ENCODE measurements at places on chromosomes 13 and 19.

DNA sequence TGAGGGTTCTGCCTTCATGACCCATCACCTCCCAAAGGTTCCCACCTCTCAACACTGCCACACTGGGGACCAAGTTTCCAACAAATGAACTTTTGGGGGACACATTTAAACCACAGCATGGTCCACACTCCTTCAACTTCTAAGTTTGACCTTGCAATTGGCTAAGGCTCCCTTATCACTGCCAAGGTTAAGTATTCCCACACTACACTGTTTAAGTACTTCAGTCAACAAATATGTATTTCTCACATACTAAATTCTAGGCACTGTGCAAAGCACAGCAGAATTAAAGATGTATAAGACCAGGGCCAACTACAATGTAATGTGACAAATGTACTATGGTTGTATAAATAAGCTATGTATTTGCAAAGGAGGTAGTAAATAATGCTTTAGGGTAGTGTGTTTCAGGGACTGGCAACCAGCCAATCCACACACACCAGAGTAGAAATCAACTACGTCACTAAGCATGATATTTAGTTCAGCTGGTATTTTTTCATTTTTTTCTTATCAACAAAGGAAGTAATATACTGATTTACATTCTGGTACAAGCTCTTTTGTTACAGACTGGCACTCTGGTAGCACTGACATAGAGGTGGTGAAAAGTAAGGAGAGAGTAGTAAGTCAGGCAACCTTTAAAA is 12.2 kb downstream of the NUFIP1 start:
- no peak for DNase-seq

GRCh38 chr19:30549151-30549550 is 177.0 kb downstream of the ZNF536 start:
- DNase-seq = no peak

DNA sequence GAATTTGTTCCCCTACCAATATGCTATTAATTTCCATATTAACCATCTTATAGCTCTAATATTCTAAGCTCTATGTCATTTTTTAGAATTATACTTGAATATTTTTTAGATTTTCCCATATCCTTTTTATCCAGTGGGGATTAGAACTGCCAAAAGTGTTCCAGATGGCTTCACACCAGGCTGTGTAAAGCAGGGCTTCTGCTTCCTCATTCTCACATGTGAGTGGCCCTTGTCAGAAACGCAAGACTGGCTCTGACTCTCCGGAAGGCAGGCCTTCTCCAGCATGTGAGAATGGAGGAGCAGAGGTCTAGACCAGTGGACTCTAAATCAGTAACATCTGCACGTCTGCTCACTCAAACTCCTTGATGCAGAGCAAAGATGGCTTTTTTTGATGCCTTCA is 650.1 kb downstream of the FGF9 start:
- DNase-seq = no peak

GRCh38 chr13:113848431-113849260 is 15.2 kb downstream of the GAS6 start:
- no peak for DNase-seq

- no peak for DNase-seq
These were observed 17.6 kb downstream of the EMP3 start for GRCh38 chr19:48342841-48343540.

- no peak for DNase-seq
These were observed 15.8 kb downstream of the DGKH start for GRCh38 chr13:42064259-42064658.

DNA sequence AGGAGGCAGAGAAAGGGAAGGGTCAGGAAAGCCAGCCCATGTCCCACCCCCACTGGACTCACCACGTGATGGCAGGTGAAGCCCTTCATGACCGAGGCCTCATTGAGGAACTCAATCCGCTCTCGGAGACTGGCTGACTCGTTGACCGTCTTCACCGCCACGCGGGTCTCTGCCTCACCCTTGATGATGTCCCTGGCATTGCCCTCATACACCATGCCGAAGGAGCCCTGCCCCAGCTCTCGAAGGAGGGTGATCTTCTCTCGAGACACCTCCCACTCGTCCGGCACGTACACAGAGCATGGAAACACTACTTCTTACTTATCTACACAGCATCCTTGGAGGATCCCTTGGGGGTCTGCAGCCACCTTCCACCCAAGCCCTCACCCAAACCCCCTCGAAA is 55.7 kb downstream of the ZNF557 start:
- DNase-seq = no peak
